ENCODE measurements at places on chromosomes 6 and 20. TPM values are rescaled to one million over a fixed set of nuclear protein-coding genes. Genes with fewer than 3 reads are reported as not detected.

Gene CPNE5
- 0.44 TPM for total RNA-seq

GRCh38 chr6:80728101-80728750, 621.8 kb downstream of the BCKDHB start:
- DNase-seq = no peak

- DNase-seq = no peak
Measured at GRCh38 chr6:96907498-96907897, 9.8 kb upstream of the NDUFAF4 start.

- DNase-seq = no peak
Measured at GRCh38 chr6:38164671-38165108, 345.2 kb downstream of the ZFAND3 start.

DNA sequence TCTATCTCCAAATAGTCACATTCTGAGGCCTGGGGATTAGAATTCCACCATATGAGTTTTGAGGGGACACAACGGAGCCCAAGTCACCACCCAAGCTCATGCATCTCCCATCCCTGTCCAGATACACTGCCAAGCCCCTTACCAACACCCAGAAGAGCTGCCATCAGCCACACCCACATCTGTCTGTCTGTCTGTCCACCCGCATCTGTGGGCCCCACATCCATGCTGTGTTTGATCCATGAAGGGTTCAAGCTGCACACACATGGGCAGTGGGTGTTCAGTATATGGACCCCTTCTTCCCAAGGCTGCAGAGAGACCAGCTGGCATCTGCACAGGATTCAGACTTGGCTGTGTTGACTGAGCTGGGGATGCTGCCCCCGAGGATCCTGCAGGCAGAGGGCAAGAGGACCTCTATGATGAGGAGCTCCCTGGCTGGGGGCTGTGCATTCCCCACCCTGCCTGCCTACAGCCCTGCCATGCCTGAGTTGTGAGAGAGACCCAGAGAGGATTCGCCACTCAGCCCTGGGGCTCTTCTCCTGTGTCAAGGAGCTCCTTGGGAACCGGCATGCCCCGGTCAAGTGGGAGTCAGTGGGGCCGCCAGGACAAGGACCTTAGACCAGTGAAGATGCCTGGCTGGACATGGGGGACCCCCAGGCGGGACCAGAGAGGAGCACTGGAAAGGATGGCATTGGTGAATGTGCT, 206.4 kb downstream of the SYNDIG1 start:
- no peak for DNase-seq

DNA sequence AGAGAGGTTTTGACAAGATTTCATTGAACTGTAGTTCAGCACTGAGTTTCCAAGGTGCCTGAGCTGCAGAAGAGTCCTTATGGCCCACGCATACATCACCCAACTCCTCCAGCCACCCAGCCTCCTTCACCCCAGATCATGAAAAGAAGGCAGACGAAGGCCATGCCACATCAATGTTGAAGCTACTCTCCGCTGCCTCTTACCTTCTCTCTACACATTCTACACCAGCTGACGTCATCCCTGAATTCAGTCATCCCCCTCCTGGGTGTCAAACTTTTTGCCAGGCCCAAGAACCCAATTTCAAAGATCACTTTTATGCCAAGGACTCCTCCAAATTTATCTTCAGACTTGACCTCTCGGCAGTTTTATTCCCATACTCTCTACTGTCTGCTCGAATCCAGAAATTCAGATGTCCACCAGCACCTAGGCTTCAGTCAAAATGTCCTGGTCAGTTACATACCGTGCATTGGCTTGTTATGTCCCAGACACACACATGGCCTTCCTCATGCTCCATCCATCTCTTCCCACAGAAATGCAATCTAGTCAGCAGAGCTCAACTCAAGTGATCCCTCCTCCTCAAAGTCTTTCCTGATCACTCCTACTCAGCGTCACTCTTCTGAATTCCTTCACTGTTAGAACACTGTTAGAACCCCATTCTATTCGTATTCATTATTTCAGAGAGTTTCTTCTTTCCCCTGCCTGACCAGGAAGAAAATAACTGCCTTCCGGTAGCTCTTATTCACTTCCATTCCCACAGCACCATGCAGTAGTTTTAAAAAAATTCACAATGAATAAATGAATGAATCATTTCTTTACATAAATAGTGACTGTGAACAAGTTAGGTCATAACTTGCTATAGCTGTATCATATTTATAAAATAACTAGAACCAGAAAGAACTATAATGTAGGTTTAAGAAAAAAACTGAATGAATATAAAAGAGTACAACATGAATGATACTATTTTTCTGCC, 11.5 kb downstream of the ATXN1 start:
- no peak for DNase-seq

DNA sequence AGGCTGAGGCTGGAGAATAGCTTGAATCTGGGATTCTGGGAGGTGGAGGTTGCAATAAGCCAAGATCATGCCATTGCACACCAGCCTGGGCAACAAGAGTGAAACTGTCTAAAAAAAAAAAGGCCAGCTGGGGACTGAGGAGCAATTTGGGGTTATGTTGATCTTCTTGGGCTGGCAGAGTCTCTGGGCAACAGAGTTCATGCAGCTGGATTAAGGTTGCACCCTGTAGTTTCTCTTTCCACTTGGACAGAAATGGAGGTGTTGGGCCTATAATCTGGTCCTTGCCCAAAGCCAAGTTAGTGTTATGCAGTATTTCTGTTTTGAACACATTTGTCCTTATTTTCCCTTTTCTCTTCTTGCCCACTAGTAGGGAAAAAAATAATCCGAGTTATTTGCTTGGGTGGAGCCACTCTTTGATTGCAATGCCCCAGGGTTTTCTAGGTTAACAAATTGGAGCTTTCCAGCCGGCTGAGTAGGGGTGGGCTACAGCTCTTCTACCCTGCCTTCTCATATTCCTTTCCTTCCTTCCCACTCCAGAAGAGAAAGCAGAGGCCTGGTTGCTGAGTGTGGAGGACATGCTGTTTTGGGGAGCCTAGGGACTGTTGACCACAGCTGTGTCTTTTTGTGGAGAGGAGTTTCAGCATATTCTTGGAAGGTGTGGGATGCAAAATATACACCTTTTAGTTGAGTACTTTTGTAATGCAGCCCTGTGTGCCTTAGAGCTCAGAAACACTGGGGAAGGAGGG, 213.9 kb downstream of the SOX4 start:
- no peak for DNase-seq

- no peak for DNase-seq
Measured at GRCh38 chr6:83852528-83853177, 507 bp upstream of the RIPPLY2 start.

GRCh38 chr6:24833711-24834386, 35.1 kb upstream of the ARMH2 start:
- DNase-seq = no peak

- DNase-seq = no peak
Measured at GRCh38 chr6:446418-447366, 55.1 kb downstream of the IRF4 start.

Gene EBF4
- 6.8 TPM for total RNA-seq

Gene SLC17A2
- not detected for total RNA-seq

DNA sequence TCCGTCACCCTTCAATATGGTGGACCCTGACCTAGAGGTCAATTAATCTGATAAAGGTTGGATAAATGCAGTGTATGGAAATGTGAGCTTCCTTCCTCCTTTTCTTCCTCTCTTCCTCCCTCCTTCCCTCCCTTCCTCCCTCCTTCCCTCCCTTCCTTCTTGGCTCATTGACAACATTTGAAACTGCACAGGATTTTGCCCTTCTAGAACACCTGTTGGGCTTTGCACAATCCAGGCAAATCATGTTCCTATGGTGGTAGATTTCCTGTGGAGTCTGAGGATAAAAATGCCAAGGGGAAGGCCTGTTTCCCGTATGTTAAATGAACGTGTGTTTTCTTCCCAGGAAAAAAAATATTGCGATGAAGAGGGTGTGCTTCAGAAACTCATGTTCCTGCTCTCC, 642.8 kb downstream of the EPM2A start:
- no peak for DNase-seq

Gene ZNF165
- 4.2 TPM for total RNA-seq

DNA sequence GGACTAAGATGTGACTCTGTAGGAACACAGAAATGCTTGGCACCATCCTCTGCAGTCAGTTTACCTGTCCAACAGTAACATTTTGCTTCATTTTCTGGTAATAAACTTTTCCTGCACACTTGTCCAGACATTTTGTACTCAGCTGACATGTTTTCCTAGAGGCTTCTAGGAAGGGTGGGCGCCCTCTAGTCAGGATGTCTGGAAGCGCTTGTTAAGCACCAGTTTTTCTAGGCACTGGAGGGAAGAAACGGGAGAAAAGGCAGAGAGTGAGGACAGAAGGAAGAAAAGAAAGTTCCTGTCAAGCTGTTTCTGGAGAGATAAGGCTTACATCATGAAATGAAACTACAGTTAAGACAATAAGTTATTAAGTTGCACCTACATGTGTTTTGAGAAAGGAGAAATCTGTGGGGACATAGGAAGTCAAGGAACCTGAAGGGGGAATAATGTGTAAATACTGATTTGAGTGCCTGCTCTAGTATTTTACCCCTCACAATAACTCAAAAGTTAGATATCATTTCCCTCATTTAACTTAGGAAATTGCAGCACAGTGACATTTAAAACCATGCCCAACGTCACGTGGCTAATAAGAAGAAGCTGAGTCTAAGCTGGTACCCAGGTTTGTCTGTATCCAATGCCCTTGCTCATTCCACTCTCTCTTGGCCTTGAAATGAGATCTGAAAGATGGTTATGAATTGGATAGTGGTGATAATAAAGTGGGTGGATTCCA, 42.7 kb upstream of the TNFRSF21 start:
- no peak for DNase-seq

- DNase-seq = no peak
Measured at GRCh38 chr6:135577059-135577538, 79.6 kb upstream of the AHI1 start.

DNA sequence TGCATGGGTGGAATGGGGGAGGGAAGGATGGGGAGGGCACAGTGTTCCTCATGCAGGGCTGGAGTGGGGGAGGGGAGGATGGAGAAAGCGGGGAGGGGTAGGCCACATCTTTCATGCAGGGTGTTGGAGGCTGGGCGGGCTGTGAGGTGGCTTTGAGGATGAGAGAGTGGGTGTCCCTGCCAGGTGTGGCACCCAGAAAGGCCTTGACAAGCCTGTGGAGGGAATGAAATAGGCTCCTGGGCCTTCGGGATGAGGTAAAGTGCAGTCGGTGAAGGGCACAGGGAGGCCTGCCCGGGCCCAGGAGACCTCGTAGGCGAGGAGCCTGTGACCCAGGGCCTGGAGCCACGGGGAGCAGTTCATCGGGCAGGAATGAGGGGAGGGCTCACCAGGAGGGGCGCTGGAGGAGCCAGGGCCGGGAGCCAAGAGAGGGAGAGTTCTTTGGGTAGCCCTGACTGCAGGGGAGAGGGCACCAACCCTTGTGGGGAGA, 7.6 kb downstream of the CEBPB start:
- no peak for DNase-seq

Gene LBP
- total RNA-seq = 0.15 TPM

DNA sequence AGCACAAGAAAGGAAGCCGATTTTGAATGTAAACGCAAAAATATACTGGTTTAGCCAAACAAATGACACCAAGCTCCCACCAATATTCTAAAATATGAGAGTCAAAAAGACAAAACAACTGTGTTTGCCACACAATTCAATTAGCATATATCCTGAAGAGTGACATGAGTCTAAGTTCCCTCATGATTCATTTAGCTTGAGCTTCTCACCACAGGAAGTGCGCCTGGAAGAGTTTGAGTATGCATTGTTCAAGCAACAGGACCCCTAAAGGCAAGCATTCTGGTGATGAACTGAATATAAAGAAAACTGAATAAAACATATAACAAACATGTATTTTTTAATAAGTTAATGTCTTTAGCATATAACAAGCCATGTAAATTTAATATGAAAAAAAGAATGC, 115.2 kb upstream of the RUNX2 start:
- DNase-seq = no peak

Gene TCF21
- not detected for total RNA-seq

DNA sequence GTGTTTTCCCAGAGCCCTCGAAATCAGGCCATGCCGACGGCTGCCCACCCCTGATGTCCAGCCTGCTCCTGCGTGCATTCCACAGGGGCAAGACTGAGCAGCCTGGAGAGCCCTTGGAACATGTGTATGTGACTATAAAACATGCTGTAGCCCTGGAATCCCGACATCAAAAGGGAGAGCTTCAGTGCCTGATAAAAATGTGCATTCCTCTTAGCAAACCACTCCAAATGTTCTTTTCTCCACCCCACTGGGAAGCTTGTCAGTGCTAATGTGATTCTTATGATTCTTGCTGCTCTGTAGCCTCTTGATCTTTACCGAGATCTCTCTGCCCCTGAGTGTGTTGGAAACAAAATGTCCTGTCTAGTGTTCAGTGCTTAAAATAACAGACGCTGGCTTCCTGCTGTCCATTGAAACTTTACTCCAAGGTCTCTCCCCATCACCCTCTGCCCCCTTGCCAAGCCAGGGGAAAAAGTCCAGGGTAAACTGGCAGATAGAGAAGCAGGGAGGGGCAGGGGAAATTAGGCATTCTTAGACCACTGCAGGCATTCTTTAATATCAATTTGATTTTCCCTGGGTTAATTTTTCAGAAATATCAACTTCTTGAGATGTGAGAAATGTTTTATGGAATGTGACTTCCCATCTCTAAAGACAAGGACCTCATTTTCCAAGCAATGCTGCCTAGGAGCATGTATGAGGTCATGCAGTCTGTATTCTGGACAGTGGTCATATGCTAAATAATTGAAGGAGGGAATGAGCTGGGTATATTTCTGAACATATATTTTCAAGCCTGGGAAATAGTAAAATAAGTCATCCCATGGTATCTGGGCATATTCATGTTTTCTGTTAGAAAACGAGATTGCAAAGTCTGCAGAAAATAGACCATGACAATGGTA, 73.8 kb upstream of the ISM1 start:
- DNase-seq = no peak

DNA sequence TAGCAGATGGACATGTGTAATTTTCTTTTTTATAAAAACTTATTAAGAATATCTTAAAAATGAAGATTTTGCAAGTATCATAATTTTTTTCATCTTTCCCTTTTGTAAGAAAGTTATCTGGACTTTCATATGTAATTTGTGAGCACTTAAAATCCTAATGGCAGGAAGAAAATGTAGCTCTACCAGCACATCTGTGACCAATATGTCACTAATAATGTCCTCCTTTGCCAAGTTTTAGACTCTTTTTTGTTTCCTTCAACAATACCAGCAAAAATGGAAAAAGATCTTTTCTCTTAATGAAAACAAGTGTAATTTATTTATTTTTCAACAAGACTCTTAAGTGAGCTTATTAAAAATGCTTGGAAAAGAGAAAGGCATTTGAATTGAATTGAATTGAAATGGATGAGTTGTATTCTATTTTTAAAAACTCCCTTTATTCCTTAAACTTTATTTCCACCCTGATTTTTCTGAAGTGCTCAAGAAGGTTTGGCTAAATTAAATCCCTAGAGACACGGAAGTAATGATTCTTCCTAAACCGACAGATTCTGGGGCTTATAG, 110.7 kb downstream of the KIF6 start:
- no peak for DNase-seq

Gene HLA-DQA1
- total RNA-seq = 0.39 TPM

- DNase-seq = no peak
Measured at GRCh38 chr6:37731888-37732287, 34.2 kb upstream of the MDGA1 start.

All from Panc1 (cell line).